Endothelial cell of umbilical vein (primary cell): ENCODE measurements at places on chromosomes 11 and 22. TPM values are rescaled to one million over a fixed set of nuclear protein-coding genes. Genes with fewer than 3 reads are reported as not detected.

GRCh38 chr11:112388496-112388895, 127.8 kb upstream of the PLET1 start:
- no peak for DNase-seq
- no peaks in the 10 kb centered on the region for H3K36me3 ChIP-seq

Gene SLC17A6
- polyA plus RNA-seq = not detected in 2 replicates

Gene ARHGAP20
- polyA plus RNA-seq = 0.38 and 0.51 TPM in 2 replicates

DNA sequence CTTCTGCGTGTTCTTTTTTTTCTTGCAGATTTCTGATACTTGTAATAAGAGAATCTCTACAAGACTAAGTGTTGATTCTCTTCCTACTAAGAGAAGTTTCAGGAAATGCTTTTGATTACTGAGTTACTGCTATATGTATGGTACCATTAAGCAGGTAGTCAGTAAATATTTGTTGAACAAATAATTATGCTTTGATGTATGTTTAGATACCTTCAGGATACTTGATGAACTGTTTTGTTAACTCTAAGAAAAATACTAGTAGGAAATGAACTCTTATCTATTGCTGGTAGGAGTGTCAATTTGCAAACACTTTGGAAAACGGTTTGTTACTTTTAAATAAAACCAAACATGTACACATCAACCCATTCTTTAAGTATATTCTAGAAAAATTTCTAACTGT, 90.6 kb downstream of the TMEM135 start:
- H3K4me3 ChIP-seq = no peak overlapping the region
- DNase-seq = no peak
- no peaks in the 10 kb centered on the region for H3K36me3 ChIP-seq

DNA sequence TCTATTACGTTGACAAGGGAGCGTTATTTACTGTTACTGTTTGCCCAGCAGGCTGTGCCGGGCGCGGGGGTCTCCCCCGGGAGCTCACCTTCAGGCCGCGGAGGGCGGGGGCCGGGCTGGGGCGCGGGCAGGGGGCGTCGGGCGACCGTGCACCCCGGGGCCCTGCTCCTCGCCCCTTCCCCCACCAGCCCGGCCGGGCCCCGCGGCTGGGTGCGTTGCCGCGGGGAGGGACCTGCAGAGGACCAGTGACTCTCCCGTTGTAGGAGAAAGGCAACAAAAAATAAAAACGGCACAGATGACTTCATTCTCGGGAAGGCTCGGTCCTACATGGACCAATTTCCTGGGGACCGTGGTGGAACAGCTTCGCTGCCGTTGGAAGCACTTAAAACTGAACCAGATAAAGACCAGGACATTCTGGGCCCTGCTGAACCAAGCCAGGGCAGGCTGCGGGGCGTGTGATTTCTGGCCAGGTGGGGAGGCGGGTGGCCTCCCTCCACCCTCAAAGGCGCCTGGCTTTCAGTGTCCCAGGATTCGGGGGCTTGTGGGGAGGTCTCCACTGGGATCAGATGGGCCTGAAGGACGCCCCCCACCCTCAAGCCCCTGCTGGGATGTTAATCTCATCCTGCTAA, 57.4 kb downstream of the IGLL1 start:
- H3K27me3 ChIP-seq = no peaks in the 10 kb centered on the region
- peaks cover 23% of the 10 kb centered on the region for H3K4me1 ChIP-seq
- no peak overlapping the region for H3K4me3 ChIP-seq

DNA sequence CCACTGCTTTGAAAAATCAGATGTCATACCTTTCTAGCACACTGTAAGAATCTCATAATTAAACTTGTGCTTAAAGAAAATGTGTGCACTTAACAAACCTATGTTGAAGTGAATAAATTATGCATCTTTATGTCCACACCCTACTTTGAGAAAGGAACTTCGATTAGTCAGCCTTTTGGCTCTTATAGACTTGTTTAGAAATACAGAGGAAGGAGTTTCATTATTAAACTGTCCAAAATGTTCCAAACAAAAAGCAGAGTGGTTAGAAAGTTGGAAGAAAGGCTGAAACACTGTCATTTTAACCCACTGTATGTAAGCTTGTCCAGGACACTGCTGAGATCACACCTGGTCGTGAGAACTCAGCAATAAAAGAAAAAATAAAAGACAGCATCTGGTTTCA, 863.2 kb upstream of the CHORDC1 start:
- no peaks in the 10 kb centered on the region for H3K27me3 ChIP-seq
- H3K27ac ChIP-seq = no peak overlapping the region
- H3K4me1 ChIP-seq = no peaks in the 10 kb centered on the region
- H3K4me3 ChIP-seq = no peak overlapping the region
- DNase-seq = no peak

Gene OR2AG2
- polyA plus RNA-seq = 0.13 and 0.18 TPM in 2 replicates

Gene OR5P2
- polyA plus RNA-seq = 0.08 TPM in 1 of 2 replicates, not detected in the other

GRCh38 chr11:106384429-106384828, 307.0 kb downstream of the AASDHPPT start:
- DNase-seq = no peak
- no peak overlapping the region for H3K27ac ChIP-seq
- H3K4me3 ChIP-seq = no peak overlapping the region
- H3K27me3 ChIP-seq = no peaks in the 10 kb centered on the region
- no peaks in the 10 kb centered on the region for H3K4me1 ChIP-seq

Gene PNPLA5
- not detected in 2 replicates for polyA plus RNA-seq

DNA sequence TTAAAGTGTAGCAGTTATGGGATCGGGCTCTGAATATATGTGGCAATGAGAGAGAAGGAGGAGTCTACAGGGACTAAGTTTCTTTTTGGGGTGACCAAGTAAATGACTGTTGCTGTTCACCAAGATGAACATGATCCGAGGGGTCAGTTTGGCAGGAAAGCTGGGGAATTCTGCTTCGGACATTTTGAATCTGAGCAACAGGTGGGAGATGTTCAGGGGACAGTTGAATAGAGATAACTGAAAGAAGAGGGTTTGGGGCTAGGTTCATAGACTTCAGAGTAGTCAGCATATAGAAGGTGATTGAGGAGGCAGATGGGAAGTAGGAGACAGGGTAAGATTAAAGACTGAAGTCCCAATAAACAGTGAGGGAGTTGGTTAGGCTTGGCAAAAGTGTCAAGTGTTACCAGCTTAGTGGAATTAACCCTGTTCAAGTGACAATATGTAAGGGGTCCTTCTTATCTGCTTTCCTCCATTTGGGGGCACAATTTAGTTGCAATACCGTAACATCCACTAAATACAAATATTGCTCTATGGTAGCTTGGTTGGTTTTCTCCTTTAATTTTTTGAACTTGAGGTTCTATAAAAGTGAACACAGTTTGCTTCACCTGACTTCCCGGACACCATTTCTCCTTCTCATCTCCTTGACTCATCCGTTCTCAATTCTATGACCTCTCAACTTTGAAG, 2.9 kb upstream of the ENTHD1 start:
- peaks cover 2% of the 10 kb centered on the region for H3K4me1 ChIP-seq
- no peak overlapping the region for H3K27ac ChIP-seq
- H3K4me3 ChIP-seq = no peak overlapping the region
- no peaks in the 10 kb centered on the region for H3K36me3 ChIP-seq

- H3K27me3 ChIP-seq = no peaks in the 10 kb centered on the region
- no peaks in the 10 kb centered on the region for H3K36me3 ChIP-seq
- H3K4me3 ChIP-seq = no peak overlapping the region
Observed at GRCh38 chr22:46055181-46055875, 78.4 kb upstream of the WNT7B start.

Gene C11orf65
- not detected in 2 replicates for polyA plus RNA-seq

DNA sequence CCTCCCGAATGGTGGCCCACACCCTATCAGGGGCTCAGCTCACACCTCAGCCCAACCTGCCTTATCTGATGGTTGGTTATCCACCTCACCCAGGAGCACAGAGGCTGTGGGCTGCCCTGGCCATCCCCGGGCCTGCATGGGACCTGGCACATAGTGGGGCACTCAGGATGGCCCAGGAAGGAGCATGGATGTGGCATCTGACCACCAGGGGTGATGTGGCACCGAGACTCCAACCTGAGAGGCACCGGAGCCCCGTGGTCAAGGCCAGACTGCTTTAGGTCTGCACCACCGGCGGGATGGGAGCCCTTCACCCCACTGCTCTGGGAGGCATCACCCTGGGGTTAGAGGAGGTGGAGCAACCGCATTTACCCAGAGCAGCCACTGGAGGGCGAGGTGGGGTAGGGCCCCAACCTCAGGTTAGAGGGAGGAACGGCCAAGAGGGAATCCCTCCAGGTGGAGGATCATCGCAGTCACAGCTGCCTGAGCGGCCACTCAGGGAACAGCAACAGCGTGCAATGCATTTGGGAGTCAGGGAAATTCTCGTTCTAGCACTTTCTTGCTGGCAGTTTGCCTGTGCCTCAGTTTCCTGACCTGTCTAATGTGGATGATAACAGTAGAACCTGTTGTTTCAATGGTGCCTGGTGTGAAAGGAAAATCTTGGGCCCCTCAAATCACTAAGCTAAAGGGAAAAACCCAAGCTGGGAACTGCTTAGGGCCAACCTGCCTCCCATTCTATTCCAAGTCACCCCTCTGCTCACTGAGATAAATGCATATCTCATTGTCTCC, 52.9 kb upstream of the CARS1 start:
- H3K27me3 ChIP-seq = no peaks in the 10 kb centered on the region
- no peak overlapping the region for H3K4me3 ChIP-seq
- H3K27ac ChIP-seq = no peak overlapping the region
- H3K4me1 ChIP-seq = no peaks in the 10 kb centered on the region
- peak; percentile 28 for DNase-seq

- DNase-seq = no peak
- no peak overlapping the region for H3K27ac ChIP-seq
- H3K36me3 ChIP-seq = no peaks in the 10 kb centered on the region
- no peaks in the 10 kb centered on the region for H3K4me1 ChIP-seq
- peaks cover 2% of the 10 kb centered on the region for H3K27me3 ChIP-seq
- H3K4me3 ChIP-seq = no peak overlapping the region
Observed at GRCh38 chr22:39943953-39944872, 16.0 kb upstream of the TMA7B start.
